ENCODE measurements at places on chromosomes 7 and 10.
A peak's percentile ranks its signal among the peaks of the same experiment; 100 is the strongest.

- peak; percentile 39 for DNase-seq
Measured at GRCh38 chr7:107167483-107168232, 1.1 kb upstream of the HBP1 start.

DNA sequence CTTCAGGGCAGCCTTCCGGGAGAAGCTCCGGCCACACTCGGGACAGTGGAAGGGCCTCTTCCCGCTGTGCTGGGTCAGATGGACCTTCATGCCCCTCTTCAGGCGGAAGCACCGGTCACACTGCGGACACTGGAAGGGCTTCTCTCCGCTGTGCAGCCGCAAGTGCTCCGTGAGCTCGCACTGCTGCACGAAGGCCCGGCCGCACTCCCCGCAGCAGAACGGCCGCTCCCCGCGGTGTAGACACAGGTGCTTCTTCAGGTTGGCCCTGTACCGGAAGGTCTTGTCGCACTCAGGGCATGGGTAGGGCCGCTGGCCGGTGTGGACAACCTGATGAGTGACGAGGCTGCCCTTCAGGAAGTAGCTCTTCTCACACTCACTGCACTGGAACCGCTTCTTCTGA is 14.2 kb upstream of the ZNF786 start:
- DNase-seq, result no peak

DNA sequence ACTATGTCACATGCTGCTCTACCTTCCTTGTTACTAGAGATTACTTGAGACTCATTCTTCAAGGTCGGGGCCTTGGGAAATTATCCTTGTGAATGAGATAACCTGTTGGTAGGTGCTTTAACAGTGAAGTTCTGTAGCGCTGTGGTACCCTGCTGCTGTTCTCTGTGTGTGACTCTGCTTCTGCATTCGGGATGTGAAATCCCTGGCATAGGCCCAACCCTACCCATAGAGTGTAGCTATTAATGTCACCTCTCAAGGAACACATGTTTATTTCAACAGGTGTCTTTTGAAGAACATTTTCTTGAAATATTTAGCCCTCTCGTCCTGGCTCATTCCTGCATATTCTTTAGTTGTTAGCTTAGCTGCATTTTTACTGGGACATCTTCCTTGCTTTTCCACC is 41.8 kb upstream of the TMEM236 start:
- DNase-seq, result no peak

DNA sequence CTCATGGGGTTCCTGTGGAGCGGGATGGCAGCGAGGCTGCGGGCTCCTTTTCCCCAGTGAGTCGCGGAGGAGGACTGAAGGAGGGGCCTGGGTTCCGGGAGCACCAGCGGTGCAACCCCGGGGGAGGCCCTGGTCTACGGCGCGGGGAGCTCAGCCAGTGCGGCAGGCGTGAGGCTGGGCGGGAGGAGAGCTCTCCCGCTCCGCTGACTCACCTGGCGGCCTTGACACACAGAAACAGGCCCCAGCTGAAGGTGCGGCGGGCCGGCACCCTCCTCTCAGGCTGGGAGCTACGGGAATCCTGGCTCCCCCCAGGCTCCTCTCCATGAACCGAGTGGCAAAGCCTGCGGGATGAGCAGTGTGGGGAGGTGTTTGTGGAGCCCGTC is 6.8 kb upstream of the NOM1 start:
- no peak for DNase-seq

- DNase-seq, result no peak
Measured at GRCh38 chr7:55156919-55157763, 138.3 kb downstream of the EGFR start.

DNA sequence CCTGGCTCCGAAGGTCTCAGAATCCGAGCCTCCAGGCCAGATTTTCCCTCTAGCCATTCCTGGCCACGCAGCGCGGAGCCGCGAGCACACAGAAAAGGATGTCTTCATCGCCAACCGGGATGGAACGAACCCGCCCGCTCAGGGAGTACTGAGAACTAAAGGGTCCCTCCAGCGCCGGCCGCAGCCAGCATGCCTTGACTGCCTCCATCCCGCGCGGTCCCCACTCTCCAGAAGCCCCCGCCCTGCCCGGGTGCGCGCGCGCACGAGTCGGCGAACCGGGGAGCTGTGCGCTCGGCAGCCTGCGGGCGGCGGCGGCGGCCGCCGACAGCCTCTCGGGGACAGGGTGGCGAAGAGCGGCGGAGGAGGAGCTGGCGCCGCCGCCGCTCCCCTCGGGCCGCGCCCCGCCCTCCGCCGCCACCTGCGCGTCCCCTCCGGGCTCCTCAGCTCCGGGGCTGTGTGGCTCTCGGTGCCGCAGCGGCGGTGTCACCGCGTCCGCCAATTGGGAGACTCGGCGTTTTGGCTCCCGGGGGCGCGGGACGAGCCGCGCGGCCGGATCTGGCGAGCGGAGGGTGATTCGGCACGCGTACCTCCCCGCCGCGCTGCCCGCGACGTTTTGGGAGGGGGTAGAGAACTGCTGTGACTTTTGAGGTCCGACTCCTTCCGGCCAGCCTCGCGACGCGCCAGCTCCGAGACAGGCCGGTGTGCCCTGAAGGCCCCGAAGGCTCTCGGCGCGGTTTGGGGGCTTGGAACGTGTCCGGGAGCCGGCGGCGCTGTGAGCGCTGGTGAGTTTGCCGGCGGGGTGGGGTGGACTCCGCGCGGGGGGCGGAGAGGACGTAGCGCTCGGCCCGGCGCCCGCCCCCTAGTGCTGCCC is 453 bp upstream of the GALNT17 start:
- DNase-seq, result no peak

GRCh38 chr10:106971411-106971831 is 193.1 kb downstream of the SORCS1 start:
- DNase-seq, result no peak

- no peak for DNase-seq
Measured at GRCh38 chr7:119999738-120000475, 273.1 kb upstream of the KCND2 start.

DNA sequence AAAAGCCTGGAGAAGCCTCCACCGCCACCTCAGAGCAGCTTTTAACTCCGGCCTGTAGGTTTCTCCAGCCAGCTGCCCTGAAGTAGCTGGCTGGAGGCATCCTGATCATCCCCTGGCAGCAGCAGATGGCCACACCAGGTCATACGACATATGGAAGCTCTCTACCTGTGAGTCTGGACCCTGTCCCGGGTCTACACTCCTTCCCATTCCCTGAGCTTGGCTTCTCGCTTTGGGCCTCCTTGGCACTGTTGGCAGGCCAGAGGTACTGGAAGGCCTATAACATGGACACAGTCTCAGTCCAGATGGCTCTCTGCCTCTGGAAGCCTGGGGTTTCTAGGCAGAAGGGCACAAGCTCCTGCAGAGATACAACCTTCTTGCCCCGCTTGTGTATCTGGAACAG is 43.5 kb upstream of the TRIM8 start:
- DNase-seq, result no peak

DNA sequence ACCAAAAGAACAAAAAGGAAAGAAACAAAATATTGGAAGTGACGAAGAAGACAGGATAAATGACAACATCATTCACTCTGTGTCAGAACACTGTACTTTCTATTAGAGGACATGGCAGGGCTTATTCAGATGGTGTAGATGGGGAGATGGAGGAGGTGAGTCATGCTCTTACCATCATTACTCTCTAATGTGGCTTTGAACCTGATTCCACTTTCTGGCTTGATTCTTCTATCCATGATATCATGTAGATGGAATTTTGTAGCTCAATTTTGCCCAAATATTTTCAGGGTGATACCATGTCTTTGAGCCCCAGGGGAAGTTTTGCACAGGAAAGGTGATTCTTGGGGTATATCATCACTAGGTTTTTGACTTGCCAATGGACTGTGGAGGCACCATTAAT is 91.7 kb downstream of the CFAP58 start:
- no peak for DNase-seq

DNA sequence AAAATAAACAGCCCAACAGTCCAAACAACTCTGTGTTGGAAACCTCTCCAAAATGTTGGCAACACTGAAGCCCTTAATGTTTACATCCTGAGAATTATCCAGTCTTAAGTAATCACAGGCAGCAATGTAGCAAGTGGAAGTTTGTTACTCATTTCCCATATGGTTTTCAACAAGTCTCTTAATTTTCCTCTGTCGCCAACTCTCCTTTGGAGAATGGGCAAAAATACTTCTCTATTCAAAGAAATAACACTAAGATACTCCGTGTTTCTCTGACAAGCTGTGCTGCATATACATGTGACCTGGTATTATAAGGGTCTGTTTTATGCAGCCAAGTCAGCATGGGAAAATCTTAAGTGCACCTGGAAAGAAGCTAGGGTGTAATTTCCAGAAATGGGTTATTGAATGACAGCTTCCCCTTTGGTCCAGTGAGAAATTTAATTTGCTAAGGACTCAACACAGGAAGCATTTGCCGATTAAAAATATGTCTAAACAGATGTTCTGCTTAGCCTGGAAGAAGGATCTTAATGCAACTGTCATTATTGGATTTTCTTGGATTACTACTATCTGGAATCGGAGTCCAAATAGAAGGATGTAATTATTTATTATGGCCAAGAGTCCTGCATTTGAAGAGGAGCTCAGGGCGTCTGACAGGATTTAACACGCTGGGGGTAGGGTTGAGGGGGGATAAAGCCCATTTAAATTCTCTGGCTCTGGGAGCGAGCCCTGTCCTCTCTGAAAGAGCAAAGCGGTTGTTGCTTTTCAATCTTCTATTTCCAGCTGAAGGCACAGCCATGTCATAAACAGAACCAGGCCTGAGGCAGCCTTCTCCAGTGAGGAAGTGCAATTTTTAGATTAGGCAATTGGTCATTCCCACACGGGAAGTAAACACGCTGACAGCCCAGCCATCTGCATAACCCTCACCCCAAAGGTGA is 73.1 kb downstream of the TLL2 start:
- no peak for DNase-seq

- DNase-seq, result no peak
Measured at GRCh38 chr7:96989241-96989858, 16.0 kb upstream of the DLX6 start.

DNA sequence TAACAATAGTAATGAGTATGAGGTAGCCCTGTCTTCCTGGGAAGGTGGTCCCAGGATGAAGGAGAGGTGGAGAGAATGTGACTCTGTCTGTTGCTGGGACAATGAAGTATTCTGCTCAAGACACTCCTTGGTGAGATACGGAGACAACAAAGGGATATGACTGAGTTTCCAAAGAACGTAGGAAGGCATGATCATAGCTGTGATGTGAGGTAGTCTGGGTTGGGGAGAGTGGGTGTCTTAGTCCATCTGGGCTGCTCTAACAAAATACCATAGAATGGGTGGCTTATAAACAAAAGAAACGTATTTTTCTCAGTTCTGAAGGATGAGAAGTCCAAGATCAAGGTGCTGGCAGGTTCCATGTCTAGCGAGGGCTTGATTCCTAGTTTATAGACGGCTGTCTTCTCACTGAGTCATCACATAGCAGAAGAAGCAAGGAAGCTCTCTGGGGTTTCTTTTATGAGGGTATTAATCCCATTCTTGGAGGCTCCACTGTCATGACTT is 84.9 kb upstream of the RHOBTB1 start:
- no peak for DNase-seq

GRCh38 chr7:92631067-92631849 is 41.1 kb upstream of the FAM133B start:
- no peak for DNase-seq

GRCh38 chr7:100967292-100967863 is 2.0 kb upstream of the MUC12 start:
- no peak for DNase-seq

- no peak for DNase-seq
Measured at GRCh38 chr7:134459981-134460380, 1.1 kb upstream of the AKR1B1 start.

- DNase-seq, result no peak
Measured at GRCh38 chr7:2645274-2645868, 13.6 kb downstream of the TTYH3 start.

GRCh38 chr10:14196113-14196512 is 134.6 kb downstream of the FRMD4A start:
- DNase-seq, result no peak

DNA sequence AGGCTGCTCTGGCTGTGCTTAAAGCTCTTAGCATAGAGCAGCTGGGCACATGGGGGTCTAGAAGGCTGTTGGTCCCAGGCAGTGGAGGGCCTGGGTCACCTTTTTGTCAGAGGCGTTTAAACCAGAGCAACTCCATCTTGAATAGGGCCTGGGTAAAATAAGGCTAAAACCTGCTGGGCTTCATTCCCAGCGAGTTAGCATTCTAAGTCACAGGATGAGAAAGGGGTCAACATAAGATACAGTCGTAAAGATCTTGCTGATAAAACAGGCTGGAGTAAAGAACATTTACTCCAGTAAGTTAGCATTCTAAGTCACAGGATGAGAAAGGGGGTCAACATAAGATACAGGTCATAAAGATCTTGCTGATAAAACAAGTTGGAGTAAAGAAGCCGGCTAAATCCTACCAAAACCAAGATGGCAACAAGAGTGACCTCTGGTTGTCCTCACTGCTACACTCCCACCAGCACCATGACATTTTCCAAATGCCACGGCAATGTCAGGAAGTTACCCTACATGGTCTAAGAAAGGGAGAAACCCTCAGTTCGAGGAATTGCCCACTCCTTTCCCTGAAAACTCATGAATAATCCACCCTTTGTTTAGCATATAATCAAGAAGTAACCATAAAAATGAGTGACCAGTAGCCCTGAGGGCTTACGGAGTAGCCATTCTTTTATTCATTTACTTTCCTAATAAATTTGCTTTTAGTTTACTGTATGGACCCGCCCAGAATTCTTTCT is 96.8 kb upstream of the PCBD1 start:
- DNase-seq, result no peak

DNA sequence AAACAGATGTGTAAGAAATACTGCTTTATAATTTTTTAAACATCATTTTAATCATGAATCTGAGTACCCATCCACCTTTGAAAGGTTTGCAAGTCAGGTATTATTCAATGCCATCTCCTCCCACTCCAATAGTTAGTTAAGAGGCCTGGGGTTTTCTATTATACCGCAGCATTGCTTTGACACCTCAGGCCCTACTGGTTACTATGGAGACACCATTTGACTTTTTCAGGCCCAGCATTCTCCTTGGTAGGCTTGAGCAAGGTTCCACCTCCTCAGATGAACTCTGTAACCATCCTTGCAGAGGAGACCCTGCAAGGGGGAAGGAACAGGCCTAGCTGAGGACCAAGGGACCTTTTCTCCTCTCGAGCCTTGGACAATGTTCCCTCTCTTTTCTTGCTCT is 326.9 kb upstream of the NPSR1 start:
- no peak for DNase-seq

- no peak for DNase-seq
Measured at GRCh38 chr7:35768346-35768745, 32.5 kb upstream of the SEPTIN7 start.

DNA sequence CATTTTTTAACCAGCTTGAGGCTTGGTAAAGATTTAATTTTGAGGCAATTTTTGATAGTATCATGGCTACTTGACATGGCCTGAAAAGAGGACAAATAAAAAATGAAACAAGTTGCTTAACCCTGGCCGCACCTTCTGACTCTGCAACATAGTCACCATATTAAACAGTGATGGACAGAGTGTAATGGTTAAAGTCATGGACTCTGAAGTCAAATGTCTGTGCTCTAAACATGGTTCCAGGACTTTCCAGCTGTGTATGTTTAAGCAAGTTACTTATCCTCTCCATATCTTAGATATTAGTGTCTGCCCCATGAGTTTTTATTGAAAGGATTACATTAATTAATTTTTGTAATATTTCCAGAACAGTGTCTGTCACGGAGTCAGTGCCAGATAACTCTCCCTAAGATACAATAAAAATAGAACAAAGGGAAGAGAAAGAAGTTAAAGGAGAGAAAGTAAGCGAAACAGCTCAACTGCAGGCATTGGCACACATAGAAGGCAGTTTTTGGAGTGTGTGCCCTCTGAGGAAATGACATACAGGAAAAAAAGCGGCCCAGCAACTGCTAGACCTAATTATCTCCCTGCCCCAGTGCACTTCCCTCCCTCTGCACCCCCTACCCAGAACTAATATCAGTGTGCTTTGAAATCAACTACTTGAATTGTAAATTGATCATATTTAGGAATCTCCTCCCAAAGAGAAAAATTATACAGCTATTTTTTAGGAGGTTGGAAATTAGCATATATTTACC is 65.3 kb downstream of the MACC1 start:
- no peak for DNase-seq

Measured in NCI-H2081 (cell line).